NCI-H187 treated with DMSO at 0.1 percent for 48 hours (cell line): ENCODE measurements at places on chromosomes 1 and 21.
A peak's percentile ranks its signal among the peaks of the same experiment; 100 is the strongest.

DNA sequence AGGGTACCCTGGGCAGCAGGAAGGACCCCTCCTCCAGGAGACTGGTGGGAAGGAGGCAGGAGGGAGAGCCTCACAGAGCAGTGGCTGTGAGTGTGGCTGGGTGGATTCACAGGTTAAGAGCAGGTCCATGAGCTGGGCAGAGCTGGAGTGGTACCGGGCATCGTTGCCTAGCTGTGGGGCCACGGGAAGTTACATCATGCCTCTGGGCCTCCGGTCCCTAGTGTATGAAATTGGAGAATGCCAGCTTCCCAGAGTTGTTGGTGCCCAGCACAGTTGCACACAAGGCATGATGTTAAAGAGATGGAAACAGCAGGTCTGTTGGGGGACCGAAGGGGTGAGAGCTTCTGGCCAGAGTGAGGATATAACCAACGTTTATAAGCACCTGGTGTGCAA, 18.5 kb downstream of the FOXO6 start:
- no peak for DNase-seq

DNA sequence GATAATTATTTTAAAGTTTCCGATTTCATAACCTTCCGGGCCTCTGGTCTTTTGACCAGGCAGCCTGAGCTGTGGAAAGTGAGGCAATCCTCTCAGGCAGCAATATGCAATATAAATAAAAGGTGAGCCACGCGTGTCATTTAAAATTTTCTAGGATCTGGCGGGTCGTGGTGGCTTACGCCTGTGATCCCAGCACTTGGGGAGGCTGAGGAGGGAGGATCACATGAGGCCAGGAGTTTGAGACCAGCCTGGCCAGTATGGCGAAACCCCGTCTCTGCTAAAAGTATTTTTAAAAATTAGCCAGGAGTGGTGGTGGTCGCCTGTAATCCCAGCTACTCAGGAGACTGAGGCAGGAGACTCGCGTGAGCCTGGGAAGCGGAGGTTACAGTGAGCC, 546 bp upstream of the ZNF695 start:
- DNase-seq: no peak

DNA sequence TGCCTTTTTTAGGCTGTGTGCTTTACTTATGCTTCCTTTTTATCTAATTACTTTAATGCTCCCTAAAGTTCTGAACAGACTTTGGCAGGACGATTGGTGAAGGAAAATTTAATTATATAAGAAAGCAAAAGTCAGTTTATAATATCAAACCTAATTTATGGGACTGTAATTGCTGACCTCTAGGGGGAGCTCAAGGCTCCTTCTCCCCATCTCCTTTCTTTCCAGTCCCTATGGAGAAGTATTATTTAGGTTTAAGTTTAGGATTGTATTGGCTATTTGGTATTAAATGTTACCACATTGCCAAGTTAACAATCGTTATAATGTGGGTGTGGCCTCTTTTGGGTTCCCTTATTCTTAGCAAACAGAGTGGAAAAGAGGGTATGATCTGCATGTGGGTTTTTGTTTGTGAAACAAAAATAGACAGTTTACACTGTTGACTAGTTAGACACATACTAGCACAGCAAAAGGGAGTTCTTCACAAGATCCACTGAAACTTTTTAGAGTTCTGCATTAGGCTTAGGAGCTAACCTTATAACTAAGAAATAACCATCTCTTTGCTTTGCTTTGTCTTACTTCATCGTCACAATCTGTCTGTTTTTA, 48.2 kb upstream of the TNFSF4 start:
- no peak for DNase-seq

- no peak for DNase-seq
Observed at GRCh38 chr1:151912973-151913372, 3.7 kb upstream of the THEM4 start.

DNA sequence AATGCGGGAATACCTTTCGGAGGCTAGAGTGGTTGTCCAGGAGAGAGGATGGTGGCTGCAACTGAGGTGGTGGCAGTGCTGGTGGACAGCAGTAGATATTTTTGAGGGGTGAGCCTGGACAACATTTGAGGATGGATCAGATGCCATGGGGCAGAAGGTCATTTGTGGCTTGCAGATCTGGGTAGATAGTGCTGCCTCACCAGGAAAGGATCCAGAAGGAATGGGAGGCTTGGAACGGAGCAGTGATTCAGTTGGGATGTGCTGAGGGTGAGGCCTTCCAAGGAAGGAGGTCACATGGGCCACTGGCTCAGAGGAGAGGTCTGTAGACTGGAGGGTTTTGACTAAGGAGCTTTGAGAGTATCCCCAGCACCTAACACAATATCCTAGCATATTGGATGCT, 110.8 kb upstream of the KAZN start:
- no peak for DNase-seq

DNA sequence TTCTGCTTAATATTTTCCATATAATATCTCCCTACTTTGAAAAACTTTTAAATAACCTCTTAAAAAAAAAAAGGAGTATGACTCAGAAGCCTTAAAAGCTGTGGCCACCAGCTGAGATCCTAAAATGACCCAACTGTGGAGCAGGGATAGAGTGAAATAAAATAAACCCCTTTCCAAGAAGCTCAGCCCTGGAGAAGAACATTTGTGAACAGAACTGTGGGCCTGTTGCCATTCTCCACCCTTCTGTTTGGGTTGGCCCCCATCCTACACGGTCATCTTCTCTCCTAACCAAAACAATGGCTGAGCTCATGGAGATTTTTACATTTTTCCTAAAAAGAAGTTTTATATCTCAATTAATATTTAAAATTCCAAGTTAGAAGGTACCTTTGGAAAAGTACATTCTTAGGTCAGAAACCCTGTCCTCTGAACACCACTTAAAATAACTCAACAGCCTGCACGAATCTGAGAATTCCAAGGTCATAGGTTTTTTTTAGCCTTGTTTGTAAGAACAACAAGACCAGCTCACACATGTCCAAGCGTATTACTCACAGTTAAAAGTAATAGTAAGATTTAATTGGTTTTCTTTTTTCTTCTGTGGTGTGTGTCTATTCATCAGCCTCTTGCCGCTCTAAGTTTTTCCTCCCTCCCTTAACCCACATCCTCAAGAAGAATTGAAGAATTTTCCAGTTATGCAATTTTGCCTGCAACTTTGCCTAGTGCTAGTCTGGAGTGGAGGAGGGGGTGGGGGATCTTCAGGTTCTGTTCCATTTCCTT, 107.7 kb upstream of the ERRFI1 start:
- DNase-seq: no peak

DNA sequence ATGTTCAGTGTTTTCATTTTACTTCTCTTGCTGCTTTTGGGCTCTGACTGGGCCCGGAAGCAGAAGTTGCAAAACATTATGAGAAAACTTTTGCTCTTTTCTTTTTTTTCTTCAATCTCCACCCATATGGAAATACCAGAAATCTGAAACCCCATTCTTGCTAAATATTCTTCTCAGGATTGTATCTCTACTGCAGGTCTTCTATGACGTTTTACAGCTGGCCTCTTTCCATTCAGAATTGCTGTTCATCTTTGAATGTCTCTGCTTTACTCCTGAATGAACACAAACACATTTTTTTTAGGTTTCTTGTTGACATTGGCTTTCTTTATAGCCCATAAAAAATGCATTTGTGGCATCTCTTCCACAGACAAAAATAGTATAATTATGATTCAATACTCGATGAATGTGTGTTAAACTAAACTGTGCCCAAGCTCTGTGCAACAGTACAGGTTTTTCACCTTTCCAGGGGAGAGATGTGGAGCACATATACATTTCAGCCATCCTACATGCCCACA, 18.8 kb downstream of the PTPRC start:
- no peak for DNase-seq

DNA sequence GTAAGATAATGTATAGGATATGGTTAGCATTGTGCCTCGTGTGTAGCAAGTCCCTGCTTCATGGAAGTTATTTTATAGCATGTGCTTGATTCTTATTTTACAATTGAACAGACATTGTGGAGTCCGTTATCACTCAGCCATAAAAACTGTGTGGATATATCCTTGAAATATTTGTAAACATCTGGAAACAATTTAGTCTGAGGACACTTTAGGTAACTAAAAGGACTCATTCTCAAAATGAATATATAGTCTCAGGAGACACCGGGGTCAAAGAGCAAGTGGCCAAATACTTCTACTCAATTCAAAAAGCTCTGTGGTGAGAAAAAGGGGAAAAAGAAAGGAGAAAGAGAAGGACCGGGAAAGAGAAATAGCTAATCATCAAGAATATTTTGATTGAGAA, 23.7 kb downstream of the PRRX1 start:
- DNase-seq: no peak

DNA sequence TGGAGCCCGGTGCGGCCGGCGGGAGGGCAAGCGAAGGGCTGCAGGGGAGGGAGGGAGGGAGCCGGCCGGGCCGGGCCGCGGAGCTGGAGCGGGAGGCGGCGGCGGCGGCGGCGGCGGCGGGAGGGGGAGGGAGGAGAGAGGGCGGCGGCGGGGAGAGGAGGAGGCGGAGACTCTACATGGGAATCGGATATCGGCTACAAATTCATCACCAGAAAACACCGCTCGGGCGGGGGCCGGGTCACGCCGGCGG, at the start of gene AKT3:
Gene AKT3, minus strand, starts transcription at position 42 of the 250 bp plus-strand sequence. CDS start 7,073 bp downstream, outside the sequence.
- DNase-seq: peak; percentile 14

DNA sequence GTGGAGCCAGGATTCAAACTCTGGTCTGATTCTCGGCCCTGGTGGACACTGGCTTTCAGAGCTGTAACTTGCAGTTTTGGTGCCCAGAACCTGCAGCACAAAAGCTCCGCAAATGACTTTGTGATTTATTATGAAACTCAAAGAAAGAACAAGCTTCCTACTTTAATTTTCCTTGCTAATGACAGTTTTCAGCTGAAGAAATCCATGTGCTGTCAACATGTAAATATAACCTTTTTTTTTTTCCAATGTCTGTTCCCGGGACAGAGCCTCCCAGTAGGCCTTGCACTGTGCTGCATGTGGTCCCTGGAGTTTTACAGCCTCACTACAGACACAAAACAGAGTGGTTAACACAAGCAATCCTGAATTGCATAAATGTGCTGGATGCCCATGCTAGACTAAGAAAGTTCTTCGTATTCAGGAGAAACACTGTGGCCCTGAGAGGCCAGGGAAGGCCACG, 62.3 kb upstream of the ANGPTL1 start:
- no peak for DNase-seq

DNA sequence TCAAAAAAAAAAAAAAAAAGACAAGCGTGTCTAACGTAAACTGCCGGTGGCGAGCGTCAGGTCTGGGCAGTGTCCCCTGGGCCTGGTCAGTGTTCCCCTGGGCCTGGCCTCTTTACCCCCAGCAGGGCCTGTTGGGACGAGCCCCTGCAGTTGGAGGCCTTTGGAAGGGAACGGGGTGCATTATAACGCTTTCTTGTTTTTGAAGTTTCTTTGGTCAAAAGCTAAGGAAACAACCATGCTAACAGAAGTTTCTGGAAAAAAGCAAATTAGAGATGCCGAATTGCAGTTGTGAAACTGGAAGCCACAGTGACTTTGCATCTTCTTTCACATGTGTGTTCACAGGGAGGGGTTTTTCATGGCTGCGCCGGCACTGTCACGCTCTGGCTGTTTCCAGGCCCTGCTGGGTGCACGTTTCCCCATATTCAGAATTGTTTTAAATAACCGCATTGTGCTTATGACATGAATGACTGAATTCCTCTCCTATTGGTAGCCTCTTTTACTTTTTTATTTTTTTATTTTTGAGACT, 16.0 kb downstream of the RRP1 start:
- DNase-seq: no peak

DNA sequence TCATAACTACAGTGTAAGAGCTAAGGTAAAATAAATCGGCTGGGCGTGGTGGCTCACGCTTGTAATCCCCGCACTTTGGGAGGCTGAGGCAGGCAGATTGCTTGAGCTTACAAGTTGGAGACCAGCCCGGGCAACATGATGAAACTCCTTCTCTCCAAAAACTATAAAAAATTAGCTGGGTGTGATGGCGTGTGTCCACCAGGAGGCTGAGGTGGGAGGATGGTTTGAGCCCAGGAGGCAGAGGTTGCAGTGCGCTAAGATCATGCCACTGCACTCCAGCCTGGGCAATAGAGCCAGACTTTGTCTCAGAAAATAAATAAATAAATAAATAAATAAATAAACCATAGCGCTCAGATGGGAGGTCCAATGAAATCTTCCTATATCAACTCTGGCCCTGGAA, 16.7 kb upstream of the FAM110D start:
- DNase-seq: no peak

DNA sequence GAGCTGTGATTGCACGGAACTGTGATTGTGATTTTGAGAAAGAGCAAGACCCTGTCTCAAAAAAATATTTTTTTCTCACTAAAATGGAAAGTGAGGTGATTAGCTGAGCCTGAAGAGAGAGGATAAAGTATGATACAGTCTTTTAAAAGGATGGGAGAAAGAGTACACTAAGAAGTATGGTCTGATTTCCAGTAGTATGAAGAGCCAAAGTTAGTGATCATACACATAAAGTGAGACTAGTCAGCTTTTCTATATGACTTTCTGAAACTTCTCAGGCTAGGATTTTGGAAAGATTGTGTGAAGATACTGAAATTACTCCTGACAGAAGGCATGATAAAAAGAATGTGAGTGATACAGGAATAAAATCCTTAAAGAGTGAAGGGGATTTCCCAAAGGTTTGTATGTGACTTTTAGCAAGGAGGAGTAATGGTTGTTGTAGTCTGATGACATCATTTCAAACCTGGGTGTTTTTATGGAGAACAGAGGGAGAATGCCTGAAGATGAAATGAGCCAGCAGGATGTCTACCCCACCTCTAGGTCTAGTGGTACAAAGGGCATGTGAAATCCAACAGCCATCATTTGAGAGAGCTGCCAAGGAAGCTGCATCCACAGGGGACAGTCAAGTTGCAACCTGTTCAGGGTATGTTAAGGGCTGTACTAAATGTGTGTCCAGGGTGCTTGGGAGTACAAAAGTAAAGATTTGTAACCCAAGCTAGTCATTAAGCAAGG, 157.7 kb downstream of the PIK3R3 start:
- DNase-seq: no peak

- no peak for DNase-seq
Observed at GRCh38 chr1:183991348-183991747, 46.2 kb downstream of the COLGALT2 start.

- no peak for DNase-seq
Observed at GRCh38 chr1:248804771-248805681, 20.7 kb downstream of the SH3BP5L start.

DNA sequence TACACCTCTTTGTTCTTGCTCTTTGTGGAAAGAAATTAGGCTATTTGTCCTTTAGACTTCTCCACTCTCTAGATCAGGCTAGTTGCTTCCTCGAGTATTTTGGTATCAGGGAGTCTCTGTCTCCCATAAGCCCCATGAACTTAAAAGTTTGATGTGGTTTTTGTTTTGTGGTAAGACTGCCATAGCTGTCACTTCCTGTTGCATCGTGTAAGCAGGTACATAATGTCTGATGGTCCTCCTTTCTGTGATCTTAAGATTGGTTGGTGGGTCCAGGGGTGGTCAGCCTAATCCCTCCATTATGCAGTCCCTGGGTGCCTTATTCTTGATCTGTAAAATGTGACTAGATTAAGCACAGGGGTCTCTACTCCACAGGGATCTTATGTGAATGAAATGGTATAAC, 23.1 kb downstream of the CD53 start:
- no peak for DNase-seq

GRCh38 chr21:25984538-25984937, 186.0 kb downstream of the APP start:
- no peak for DNase-seq
